Fibroblast of the aortic adventitia (primary cell): ENCODE measurements at places on chromosomes 7 and 10.

DNA sequence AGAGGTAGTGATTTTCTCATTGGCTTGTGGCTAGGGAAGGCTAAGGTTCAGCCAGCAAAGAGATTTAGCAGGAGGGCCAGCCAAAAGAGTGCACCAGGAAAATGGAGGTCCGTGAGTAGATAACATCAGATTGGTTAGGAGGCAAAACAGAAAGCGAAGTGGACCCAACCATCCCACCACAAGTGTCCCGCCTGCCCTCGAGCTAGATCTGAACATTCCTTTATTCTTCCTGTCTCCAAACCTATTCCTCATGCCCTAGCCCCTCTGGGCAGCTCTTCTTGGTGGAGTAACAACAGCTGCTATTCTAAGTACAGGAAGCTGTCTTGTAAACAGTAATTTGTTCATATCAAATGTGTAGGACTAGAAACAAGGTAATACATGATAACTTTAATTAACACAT, 85.7 kb upstream of the BET1 start:
- no peak for DNase-seq

GRCh38 chr10:124791547-124792348, at the start of gene EEF1AKMT2:
Gene EEF1AKMT2 (minus strand): TSS chr10:124791887. CDS start chr10:124791833, 54 bp downstream.
- peak; percentile 83 for DNase-seq

DNA sequence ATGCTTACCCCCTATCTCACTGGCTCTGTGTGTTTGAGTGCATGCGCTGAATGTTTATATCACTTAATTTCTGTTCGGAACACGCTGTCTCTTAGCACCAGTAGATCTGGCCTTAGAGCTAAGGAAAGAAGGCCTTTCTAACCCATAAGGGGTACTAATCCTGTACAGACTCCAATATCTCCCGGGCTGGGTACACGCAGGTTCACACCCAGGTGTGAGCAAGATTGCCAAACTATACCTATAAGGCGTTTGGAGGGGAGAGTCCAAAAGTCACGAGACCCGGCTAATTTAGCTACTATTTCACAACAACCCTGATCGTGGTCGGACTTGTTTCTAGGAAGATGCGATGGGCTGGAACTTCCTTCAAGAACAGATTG, 727 bp upstream of the PDSS1 start:
- DNase-seq: no peak

DNA sequence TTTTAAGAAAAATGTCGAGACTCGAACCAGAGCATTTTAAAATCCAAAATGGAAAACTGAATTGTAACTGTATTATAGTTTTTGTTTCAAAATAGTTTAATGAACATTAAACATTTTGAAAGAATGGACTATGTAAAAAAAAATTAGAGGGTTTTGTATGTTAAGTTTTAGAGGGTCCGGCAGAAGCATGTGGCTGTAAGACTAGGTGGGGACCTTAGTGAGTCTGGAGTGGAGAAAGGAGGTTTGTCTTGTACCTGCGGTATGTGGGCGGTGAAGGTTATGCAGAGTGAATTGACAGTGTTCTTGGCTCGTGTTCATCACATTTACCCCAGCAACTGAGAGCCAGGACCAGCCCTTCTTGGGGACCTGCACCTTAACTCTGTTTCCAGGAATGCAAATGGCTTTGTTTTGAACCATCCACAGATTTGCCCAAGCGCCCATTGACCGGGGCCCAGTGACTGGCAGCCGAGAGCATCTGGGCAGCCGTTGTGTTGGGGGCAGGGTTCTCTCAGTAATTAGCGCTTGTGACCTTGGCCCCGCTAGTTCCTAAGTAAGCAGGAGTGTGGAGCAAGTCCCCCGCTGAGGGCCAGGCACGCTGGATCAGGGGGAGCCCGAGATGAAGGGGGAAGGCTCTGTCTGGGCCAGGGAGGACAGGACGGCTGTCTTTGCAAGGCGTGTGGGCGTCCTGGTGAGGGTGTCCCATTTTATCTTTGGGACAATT, 1.4 kb upstream of the KLF6 start:
- DNase-seq: no peak

GRCh38 chr7:72281308-72281707, 130.8 kb downstream of the CALN1 start:
- DNase-seq: no peak

DNA sequence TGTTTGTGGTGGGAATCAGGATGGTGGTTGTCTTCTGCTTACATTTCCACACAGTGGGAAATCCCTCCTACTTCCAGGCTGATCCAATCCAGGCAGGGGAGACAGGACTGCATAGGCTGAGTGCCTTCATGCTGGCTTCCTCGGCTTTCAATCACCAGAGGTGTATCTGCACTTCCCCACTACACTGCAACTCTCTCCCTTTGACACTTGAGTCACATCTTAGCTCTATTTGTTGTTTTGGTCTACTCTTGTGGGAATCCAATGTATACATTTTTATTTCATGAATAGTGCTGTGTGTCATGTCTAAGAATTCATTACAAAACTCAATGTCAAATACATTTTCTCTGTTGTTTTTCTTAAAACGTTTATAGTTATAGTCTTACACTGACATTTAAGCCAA, 735.6 kb downstream of the XPNPEP1 start:
- no peak for DNase-seq

- DNase-seq: peak; percentile 57
Observed at GRCh38 chr7:22617166-22617565, 109.8 kb upstream of the IL6 start.

DNA sequence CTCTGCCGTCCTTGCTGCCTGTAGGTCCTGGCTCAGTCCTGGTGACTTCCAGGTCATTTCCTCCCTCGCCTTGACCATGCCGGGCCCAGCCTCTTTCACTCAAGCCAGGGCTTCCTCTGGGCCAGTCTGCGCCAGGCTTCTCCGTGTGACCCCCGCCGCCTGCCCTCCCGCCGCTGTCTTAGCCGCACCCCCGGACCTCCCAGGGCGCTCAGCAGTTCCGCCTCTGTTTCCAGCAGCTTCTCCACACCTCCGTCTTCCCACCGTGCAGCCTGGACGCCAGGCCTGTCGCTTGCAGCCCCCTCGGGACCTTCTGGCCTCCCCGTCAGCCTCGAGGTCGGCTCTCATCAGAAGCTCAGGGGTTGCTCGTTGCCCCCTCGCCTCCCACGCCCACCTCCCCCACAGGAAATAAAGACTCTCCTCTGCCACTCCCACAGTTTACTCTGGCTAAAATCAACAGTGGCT, 123.0 kb upstream of the FZD8 start:
- DNase-seq: no peak

DNA sequence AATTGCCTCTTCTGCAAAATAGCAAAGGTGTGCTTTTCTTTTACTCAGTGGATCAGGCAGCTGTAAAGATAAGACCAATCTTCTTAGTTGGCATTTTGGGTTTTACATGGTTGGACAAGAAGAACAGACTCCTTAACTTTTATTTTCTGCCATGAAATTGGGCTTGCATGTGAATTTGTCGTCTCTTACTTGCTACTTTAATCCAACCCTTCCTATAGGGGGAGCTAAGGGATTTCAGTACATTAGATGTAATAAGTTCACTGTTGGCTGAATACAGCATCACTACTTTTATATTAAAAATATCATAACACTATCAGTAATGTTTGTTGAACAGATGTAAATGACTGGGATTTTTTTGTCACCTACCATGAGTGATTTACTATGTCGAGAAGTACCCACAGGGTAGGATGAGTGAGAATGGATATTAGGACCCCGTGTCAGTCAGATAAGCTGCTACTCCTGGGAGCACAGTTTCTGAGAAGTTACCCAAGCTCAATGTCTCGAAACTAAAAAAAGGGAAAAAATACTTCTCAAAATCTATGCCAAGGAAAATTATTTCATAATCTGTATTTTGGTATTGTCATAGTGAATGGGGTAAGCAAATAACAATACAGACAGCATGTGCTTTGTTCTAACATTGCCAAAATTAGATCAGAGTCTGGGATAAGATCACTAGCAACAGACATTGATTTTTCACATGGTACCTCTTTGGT, 127.4 kb upstream of the AGR3 start:
- peak; percentile 73 for DNase-seq

GRCh38 chr10:4243651-4244050, 458.6 kb upstream of the KLF6 start:
- DNase-seq: peak; percentile 99

DNA sequence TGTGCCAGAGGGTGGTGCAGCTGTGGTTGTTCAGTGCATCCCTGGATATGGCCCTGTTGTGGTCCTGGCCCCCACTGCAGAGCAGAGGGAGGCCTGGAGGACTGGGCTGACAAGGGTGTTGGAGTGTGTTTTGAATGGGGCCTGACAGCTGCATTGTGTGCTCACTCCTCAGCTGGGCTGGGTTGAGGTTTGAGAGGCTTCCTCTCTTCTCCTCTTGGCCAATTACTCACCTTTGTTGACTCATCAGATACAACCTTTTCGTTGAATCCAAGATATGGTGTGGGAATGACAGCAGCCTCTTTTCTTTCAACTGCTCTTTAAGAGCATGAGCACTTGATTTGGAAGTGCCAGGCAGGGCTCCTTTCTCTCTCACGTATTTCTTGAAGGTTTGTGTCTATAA, 228.5 kb upstream of the COBL start:
- no peak for DNase-seq

- DNase-seq: no peak
Observed at GRCh38 chr10:84261236-84261915, 16.5 kb downstream of the RGR start.

DNA sequence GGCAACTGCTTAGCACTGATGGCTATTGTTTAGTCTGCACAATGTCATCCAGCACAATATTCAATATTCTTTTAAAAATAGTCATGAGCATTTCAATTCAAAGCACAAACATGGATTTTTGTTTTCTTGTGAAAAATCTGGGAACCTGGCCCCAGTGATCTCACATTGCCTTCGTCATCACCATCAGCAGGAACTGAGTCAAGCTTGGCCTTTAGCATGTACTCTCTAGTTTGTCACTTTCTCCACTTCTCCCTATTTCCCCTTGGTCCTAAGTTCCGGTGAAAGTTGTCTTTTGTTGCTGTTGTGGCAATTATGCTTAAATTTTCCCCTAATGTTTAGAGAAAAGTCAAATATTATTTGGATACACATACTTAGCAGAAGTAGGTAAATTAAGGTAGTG, 252.9 kb upstream of the SORCS1 start:
- no peak for DNase-seq

DNA sequence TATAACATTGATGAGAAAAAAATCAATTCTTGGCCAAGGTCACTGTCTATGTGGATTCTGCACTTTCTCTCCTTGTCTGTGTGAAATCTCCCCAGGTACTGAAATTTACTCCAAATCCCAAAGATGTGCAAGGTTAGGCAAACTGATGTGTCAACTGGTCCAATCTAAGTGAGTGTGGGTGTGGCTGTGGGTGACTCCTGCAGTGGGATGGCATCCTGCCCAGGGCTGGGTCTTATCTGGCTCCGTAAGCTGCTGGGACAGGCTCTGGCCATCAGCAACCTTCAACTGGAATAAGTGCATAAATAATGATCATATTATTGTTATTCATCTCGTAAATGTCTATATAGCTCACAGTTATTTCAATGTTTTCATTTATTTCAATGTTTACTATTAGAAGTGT, 79.3 kb downstream of the JCAD start:
- peak; percentile 79 for DNase-seq

GRCh38 chr7:66100408-66101050, 14.1 kb upstream of the CRCP start:
- no peak for DNase-seq

DNA sequence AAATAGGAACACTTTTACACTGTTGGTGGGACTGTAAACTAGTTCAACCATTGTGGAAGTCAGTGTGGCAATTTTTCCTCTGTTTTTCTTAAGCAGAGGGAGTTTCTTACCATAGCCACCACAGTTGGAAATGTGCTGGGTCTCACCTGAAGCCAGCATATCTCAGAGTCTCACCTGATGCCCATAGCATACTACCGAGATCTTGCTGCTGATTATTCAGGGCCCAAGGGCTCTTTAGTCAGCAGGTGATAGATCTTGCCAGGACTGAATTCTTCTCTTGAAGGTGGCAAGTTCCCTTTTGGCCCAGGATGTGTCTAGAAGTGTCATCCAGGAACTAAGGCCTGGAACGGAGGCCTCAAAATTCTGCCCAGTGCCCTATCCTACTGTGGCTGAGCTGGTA, 215.4 kb downstream of the CCDC7 start:
- DNase-seq: no peak

DNA sequence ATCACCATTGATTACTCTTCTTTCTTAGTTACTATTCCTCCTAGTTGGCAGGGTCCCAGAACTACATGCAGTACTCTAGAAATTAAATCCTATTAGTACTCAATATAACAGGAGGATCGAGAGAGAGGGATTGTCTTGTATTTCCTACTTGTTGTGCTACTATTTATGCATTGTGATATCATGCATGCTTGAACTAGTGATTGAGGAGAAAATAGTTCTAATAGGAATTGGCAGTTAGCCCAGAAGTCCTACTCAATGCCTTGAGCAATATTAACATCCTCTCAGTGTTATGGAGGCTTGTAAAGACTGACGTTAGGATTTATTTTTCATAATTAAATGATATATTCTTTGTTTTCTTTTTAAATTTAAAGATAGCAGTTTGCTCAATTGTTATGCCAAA, 67.4 kb downstream of the FOXP2 start:
- DNase-seq: peak; percentile 54

GRCh38 chr7:37759526-37759925, 76.0 kb downstream of the GPR141 start:
- no peak for DNase-seq

GRCh38 chr10:86202226-86202735, 164.3 kb downstream of the GRID1 start:
- DNase-seq: no peak

DNA sequence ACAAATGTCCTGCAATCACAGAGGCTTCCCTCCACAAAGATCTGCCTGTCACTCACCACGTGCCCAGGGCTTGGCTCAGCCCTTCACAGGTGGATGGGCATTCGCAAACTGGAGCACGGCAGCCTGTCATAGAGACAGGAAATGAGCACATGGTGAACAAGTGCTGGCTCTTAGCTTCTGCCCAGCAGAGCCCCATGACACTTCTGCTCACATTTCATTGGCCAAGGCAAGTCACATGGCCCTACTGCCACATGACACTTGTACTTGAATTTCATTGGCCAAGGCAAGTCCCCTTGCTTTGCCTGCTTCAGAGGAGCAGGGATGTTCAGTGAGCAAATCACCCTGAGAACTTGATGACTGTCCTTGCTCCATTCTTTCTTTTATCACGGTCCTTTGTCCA, 110.8 kb upstream of the PPP2R2D start:
- no peak for DNase-seq

DNA sequence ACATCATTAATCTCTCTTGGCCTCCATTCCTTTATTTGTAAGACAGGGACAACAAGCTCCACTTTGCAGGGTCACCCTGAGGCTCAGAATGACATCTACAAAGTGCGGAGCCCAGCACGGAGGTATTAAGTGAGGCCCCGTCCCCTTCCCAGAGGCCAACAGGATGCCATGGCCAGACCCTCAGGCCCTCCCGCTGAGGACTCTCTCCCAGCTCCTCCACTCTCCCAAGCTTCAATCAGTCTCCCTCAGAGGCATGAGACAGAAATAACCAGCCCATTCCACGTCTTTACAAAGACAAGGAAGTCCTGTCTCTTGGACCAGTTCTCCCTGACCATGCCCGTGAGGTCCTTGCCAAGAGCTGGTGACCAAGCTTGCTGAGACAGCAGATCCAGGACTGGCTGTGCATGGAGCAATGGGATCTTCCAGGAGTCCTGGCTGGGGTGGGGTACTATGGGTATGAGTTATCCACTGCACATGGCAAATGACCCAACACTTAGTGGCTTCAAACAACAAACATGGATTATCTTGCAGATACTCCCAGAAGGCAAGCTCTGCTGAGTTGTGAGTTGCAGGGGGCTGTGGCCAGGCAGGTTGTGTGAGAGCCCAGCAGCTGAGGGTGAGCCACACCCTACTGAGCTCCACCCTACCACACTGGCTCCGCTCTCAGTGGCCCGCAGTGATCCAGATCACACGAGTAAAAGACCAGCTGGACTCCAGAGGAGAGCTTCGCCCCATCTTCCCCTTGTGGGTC, 4.3 kb upstream of the PPIF start:
- peak; percentile 38 for DNase-seq

GRCh38 chr7:144826208-144826607, 9.6 kb downstream of the TPK1 start:
- DNase-seq: peak; percentile 79
